ENCODE measurements at places on chromosomes 3 and 15. TPM values are rescaled to one million over a fixed set of nuclear protein-coding genes. Genes with fewer than 3 reads are reported as not detected.

GRCh38 chr3:17094551-17094950 lies 209.8 kb downstream of the PLCL2 start:
- H3K4me3 ChIP-seq, result no peak overlapping the region
- peak; percentile 77 for DNase-seq
- no peak overlapping the region for H3K27ac ChIP-seq
- H3K36me3 ChIP-seq, result peaks cover 8% of the 10 kb centered on the region

- no peak overlapping the region for H3K4me3 ChIP-seq
- no peaks in the 10 kb centered on the region for H3K27me3 ChIP-seq
- no peak overlapping the region for H3K27ac ChIP-seq
- peaks cover 8% of the 10 kb centered on the region for H3K4me1 ChIP-seq
- no peaks in the 10 kb centered on the region for H3K36me3 ChIP-seq
- no peak for DNase-seq
Measured at GRCh38 chr3:130850843-130851242, 43.0 kb upstream of the ATP2C1 start.

DNA sequence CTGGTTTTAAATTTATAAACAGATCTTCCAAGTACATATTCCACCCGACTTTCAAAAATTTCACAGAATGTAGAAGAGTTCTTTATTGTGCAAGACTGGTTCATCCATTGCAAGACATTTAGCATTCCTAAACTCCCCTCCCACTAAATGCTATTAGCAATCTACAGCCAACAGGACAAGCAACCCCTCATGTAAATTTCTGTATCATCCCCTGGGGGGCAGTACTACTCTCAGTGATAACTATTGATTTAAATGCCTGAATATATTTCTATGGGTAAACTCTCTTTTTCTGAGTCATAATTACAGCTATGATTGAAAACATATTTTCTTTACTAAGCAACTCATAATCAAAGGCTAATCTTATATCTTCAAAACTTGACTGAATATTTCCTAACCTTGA lies 10.7 kb upstream of the SLC15A2 start:
- H3K4me3 ChIP-seq, result no peak overlapping the region
- no peaks in the 10 kb centered on the region for H3K27me3 ChIP-seq
- DNase-seq, result no peak

GRCh38 chr15:72850833-72851232 lies 67.3 kb upstream of the ADPGK start:
- H3K4me3 ChIP-seq, result no peak overlapping the region
- no peak for DNase-seq
- H3K27ac ChIP-seq, result no peak overlapping the region
- no peaks in the 10 kb centered on the region for H3K27me3 ChIP-seq
- peaks cover 12% of the 10 kb centered on the region for H3K4me1 ChIP-seq
- no peaks in the 10 kb centered on the region for H3K36me3 ChIP-seq

DNA sequence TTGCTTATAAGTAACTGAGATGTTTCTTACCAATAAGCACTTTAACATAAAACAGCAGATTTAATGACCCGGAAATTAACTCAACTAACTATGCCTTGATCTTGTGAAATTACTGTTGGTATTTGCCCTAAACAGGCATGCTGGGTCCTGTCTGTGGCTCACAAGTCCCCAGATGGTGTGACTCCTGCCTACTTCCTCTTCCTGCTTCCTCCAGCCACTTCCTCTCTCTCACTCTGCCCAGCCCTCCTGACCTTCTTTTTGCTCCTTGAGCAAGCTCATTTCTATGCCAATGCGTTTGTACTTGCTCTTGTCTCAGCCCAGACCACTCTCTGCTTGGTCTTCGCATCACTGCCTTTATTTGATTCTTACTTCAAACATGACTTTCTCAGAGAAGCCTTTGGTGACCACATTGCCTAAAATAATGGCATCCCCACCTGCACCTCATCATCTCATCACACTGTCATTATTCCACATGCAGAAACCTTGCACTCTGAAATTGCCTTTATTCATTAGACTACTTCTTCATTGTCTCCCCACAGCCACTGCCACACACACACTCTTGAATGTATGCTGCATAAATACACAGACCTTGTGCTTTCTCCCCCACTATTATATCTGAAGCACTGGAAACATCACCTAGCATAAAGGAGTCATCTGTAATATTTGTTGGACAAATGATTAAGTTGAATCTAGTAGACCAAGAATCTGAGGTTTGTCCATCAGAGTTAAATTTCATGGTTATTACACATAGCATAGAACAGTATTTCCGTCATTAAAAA lies 256.3 kb upstream of the SEMA6D start:
- no peaks in the 10 kb centered on the region for H3K4me1 ChIP-seq
- no peak overlapping the region for H3K4me3 ChIP-seq
- H3K27ac ChIP-seq, result no peak overlapping the region
- DNase-seq, result no peak
- H3K36me3 ChIP-seq, result no peaks in the 10 kb centered on the region

The MYL3 gene
- total RNA-seq, result 0.24 TPM

GRCh38 chr15:78417754-78418630 lies 20.0 kb upstream of the IREB2 start:
- no peak for DNase-seq
- no peaks in the 10 kb centered on the region for H3K4me1 ChIP-seq

Data from H9 (cell line).